ENCODE measurements at places on chromosomes 5 and 9. TPM values are rescaled to one million over a fixed set of nuclear protein-coding genes. Genes with fewer than 3 reads are reported as not detected.
A peak's percentile ranks its signal among the peaks of the same experiment; 100 is the strongest.

Gene PCDHGC5
- total RNA-seq, result 0.06 TPM

Gene CDHR2
- 0.36 TPM for total RNA-seq

Gene PCDH12
- 0.03 TPM for total RNA-seq

GRCh38 chr9:2159521-2160454, 144.6 kb downstream of the SMARCA2 start:
- no peak for DNase-seq

DNA sequence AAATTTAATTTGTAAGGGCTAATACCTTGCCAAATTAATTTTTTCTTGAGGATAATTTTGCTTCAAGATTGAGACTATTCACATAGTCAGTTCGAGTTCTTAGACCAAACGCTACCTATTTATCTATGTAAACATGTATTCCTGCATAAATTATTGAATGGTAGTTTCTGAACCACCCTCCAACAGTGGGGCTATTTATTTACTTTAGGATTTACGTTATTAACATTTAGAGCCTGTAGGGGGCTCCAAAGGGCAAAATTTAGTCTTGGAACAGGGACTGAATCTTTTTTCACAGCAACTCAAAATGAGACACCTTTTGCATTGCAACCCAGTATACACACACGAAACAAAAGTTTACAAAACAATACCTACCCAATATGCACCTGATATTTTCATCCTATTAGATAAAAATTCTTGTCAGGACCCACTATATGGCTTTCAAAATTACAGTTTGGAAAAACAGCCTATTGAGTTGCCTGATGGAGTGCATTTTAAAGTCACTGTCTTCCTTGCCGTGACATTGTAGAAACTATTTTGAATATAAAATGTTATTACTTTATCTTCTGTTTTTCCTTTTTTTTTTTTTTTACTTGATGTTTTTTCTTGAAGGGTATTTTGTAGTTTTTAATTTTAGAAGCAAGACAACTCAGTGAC, 47.1 kb upstream of the POU4F3 start:
- DNase-seq, result peak; percentile 46

DNA sequence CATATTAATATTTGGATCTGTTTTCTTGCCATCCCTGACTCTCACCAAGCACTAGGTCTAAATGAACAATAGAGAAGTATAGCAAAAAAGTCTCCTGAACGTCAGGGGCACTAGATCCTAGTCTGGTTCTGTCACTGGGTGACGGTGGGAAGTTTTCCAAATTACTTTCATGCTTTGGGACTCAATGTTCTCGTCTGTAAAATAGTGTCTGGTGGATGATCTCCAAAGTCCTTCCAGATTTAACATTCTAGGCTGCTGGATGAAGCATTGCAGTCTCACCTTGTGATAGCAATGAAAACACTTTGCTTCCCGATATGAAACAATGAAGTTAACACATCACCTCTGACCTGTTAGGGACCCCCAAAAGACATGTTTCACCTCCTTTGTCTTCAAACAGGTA, 199.3 kb downstream of the SEC61B start:
- DNase-seq, result no peak

DNA sequence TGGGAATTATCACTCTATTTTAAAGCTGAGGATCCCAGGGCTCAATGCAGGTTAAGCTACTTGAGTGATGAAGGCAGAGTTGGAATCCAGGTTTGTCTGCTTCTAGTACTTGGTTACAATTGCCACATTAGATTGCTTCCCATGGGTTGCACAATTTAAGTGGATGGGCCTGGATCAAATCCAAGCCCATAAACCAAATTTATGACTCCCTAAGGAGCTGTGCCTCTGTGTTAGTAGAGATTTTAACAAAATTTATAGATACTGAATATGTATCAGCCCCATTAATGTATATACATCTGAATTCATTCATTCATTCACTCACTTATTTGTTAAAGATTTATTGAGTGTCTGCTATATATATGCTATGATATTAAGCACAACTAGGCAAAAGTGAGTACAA, 332.3 kb upstream of the KLF9 start:
- no peak for DNase-seq

- peak; percentile 64 for DNase-seq
Measured at GRCh38 chr5:168908207-168908606, 329.0 kb upstream of the PANK3 start.

DNA sequence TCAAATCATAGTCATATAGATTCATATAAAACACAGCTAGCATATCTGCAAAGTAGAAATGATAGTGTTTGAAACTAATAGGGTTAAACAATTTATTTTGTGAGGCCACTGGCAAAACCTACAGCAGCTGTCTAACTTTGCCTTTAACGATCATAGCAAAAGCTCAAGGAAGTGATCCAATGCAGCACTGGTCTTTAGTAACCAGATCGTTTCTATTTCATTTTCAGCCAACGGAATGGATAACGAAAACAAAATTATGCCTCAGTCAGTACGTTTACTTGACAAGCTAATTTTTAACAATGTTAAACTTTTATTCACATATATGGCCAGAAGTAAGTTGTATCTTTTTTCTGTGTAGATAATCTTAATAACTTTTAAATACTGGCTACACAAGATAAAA, 17.7 kb downstream of the MLLT3 start:
- peak; percentile 3 for DNase-seq

Gene IQGAP2
- total RNA-seq, result 6.9 TPM

DNA sequence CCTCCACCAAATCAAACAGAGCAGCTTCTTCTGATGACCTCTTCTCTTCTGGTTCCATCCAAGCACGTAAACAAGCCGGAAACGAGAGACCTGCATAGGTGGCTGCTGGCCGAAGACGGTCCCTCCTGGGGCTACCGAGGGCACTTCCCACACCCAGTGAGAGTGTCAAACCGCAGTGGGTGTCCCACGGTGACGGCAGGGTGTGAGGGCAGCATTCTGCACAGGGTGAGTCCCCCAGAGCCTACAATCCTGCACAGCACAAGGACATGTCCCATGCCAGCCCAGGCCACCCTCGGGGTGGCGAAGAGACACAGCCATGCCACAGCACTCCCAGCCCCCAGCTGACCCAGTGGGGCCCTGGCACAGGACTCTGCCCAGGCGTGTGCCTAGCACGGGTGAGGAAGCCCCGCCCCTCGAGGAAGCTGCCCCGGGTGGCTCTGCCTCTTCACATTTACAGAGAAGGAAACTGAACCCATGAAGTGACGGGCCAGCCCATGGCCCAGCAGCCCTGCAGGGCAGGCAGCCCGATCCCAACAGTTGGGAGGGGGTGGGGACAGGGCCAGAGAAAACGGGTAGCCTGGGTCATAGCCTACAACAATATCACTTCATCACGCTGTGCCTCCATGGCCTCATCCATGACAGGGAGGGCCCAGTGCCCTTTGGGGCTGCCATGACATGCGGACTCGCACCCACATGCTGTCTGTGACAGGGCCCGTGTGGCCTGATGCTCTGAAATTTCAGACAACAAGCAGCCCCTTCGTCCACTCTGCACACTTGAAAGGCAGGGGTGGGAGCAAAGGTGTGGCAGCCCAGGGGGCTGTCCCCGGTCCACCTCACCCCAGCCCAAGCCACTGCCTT, 43.2 kb downstream of the SEMA4D start:
- no peak for DNase-seq

DNA sequence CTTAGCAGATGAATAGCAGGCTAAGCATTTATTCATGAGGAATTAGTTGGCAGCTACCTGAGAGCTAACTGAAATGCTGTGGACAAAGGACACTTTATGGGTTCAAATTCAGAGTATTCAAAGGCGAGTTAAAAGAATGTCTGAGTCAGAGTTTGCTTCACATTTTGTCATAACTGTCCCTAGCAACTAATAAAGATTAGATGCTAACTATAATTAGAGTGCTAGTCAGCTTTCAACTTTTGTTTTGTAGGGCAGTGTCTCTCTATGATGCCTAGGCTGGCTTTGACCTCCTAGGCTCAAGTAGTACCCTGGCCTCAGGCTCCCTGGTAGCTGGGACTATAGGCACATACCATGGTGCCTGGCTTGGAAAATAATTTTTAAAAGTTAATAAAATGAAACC, 4.6 kb downstream of the SMC5 start:
- no peak for DNase-seq

Gene C5orf58
- total RNA-seq, result not detected

DNA sequence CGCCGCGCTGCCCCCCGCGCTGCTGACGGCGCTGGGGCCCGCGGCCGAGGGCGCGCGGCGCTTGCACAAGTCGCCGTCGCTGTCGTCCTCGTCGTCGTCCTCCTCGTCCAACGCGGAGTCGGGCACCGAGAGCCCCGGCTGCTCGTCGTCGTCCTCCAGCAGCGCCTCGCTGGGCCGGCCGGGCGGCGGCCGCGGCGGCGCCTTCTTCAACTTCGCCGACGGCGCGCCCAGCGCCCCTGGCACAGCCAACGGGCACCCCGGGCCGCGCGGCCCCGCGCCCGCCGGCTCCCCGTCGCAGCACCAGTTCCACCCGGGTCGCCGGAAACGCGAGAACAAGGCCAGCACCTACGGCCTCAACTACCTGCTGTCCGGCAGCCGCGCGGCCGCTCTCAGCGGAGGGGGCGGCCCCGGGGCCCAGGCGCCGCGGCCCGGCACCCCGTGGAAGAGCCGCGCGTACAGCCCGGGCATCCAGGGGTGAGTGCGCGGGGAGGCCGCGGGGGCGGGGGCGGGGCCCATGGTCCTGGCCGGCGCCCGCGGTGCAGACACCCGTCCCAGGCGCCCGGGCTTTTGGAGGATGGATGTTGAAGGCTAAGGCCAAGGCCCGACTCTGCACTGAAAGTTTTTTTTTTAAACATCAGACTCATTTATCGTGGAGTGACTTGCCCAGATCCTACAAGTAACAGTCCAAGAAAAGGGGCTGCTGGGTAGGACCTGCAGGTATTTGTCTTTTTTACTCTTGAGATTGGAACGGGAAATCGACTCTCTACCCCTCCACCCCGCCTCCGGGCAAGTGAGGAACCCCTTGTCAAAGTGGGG, 1.2 kb downstream of the TENT4A start:
- DNase-seq, result no peak

Gene SLC6A18
- not detected for total RNA-seq

- DNase-seq, result peak; percentile 13
Measured at GRCh38 chr5:136399527-136399926, 34.2 kb upstream of the TRPC7 start.

Gene SLC25A48
- not detected for total RNA-seq

- no peak for DNase-seq
Measured at GRCh38 chr5:173622183-173623047, 6.0 kb upstream of the BOD1 start.

Gene IFNA21
- not detected for total RNA-seq

GRCh38 chr5:91277093-91277626, 106.0 kb downstream of the ARRDC3 start:
- DNase-seq, result no peak
